ENCODE measurements at places on chromosomes 3 and 15. TPM values are rescaled to one million over a fixed set of nuclear protein-coding genes. Genes with fewer than 3 reads are reported as not detected.

GRCh38 chr15:42392309-42393024, 33.2 kb downstream of the CAPN3 start:
- no peak for DNase-seq

- DNase-seq = no peak
Measured at GRCh38 chr3:154778057-154778456, 302.1 kb upstream of the MME start.

Gene OCA2
- not detected for total RNA-seq

Gene FGD5
- total RNA-seq = not detected

Gene IGSF10
- not detected for total RNA-seq

Gene PLA2G4F
- total RNA-seq = not detected

All from OCI-LY7 (cell line).